ENCODE measurements at places on chromosomes 7 and 10. TPM values are rescaled to one million over a fixed set of nuclear protein-coding genes. Genes with fewer than 3 reads are reported as not detected.

Gene SPDYE2B
- not detected for total RNA-seq

Gene CDK1
- total RNA-seq = 1.0 TPM

Gene ADRB1
- 34.4 TPM for total RNA-seq

DNA sequence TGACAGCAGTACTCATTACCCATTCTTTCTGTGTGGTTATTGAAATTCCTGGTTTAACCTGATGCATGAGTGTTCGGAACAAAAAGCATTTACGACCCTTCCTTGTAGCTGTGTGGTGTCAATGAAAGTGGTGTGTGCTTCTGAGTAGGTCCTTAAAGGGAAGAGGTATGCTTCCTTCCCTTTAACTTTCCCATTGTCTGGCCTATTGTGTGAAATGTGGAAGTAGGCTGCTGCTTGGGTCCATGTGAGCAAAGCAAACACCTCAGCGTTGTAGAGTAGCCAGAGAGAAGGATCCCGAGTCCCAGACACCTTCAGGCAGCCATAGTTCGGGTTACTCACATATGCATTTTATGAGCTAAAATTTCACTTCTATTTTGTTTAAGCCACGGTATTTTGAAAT lies 74.7 kb downstream of the TSPAN12 start:
- DNase-seq = no peak

Gene MEOX2
- total RNA-seq = 9.9 TPM

DNA sequence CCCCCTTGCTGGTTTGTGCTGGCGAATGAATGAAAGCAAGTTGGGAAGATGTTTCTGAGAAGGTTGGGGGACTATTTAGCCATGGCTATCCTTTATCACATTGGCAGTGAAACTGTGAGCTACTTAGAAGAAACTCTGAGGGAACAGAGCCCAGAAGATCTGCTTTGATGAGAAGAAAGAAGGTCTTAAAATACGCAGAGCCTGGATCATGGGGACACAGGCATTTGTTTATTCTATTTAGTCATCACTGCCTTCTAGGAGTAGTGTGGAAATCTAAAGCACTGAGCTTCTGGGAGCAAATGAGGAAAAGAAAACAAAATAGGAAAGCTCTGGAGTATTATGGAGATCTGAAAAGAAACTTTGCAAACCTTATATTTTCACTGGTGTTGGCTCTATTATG lies 28.5 kb downstream of the CPED1 start:
- DNase-seq = no peak

DNA sequence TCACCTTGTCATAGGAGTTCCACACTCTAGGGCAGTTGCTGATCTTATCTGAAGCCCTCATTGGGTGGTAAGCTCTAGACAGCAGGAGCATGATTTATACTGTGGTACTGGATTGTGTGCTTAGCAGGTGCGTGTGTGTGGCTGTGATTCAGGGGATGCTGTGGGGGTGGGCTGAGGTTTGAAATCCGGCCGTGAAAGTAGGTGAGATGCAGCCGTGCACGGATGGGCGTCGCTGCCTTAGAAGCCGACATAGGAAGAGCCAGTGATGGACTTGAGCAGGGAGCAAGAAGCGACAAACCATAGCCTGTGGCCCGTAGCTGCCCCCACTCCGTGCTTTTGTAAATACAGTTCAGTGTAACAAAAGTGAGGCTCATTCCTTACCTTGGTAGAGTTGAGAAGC lies 38.2 kb downstream of the PROSER2 start:
- no peak for DNase-seq

- no peak for DNase-seq
Observed at GRCh38 chr10:51508156-51508555, 191.2 kb downstream of the CSTF2T start.

GRCh38 chr7:2582006-2582735 lies 23.4 kb downstream of the IQCE start:
- DNase-seq = no peak

GRCh38 chr7:155340721-155341120 lies 43.0 kb downstream of the INSIG1 start:
- DNase-seq = no peak

DNA sequence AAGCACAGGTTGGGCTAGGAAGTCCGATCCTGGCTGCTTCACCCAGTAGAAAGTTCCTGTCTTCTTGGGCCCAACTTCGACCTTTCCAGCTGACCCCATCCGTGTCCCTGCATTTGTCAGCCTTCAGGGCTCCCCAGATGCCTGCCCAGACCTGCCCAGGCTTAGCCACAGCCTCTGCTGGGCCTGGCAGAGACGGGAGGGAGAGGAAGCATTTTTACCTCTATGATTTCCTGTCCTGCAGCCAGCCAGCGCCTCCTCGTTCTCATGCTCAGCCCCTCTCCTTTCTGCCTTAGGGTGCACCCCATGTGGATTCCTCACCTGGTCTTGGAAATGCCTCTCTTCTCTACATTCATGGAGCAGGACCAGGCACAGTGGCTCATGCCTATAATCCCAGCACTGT lies 3.7 kb downstream of the METTL27 start:
- DNase-seq = no peak

DNA sequence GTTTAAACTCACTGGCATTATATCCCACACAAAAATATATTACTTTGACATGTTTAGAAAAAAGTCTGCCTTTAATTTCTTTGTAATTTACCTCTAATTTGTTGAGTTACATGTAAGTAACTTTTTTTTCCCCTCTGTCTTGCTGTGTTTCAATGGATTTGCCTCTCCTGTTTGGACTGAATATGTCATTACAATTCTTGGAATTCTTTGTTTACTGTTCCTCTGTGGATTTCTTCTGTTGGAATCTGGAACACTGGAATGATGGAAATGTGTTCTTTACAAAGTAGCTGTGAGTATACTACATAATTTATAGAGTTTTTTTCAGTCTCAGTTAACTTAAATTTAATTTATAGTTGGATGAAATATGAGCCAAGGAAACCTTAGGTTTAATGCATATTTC lies 30.4 kb downstream of the SEPTIN7 start:
- no peak for DNase-seq

DNA sequence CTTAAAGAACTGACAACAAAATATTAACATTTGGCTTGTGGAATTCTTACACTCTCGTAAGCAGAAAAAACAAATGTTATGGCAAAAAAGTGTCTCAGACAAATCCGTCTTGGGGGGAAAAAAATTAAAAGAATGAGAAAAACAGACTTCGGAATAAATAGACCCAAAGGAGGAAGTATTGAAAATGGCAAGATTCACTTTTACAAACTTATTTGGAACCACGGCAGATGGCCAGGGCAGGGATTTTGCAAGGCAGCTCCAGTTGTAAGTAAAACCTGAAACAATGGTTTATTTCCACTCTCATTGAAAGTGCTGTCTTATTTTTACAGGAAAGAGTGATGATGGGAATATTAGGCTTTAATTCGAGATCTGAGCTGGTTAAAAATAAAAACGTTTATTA lies 1.5 kb upstream of the ZNF438 start:
- no peak for DNase-seq

DNA sequence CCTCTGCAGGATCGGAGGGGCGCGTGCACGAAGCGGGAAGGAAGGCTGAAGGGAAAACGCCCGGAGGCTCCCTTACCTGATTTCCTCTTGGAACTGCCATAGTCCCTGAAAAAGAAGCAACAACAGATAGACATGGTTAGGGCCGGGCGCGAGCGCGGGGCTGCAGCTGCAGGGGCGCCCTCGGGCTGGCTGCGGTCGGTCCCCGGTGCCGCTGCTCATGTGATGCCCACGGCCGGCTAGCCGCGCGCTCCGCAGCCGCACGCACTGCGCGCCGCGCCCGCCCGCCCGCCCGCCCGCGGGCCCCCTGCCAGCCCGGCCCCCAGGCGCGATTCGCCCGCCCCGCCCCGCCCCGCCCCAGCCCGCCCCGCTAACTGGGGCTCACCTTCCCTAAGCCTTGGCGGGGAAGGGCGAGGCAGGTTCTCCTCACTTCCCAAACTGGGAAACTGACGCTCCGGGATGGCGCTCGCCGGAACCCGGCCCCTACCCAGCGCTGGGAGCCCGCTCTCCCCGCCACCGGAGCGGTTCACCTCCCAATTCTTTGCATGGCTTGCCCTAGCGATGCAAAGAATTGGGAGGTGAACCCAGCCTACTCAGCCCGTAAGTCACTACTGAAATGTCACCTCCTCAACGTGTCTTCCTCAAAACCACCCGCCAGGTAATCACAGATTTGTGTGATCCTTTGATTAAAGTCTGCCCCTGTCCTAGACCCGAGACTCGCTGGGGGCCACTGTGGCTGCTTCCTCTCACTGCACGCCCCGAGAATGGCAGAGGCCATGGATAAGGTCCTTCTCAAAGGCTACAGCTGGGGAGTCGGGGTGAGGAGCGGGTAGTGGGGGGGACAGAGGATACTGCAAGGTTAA lies 162.2 kb downstream of the SH3PXD2A start:
- no peak for DNase-seq

All from upper lobe of left lung (tissue), 6 donors.